ENCODE measurements at places on chromosomes 1 and 21.

DNA sequence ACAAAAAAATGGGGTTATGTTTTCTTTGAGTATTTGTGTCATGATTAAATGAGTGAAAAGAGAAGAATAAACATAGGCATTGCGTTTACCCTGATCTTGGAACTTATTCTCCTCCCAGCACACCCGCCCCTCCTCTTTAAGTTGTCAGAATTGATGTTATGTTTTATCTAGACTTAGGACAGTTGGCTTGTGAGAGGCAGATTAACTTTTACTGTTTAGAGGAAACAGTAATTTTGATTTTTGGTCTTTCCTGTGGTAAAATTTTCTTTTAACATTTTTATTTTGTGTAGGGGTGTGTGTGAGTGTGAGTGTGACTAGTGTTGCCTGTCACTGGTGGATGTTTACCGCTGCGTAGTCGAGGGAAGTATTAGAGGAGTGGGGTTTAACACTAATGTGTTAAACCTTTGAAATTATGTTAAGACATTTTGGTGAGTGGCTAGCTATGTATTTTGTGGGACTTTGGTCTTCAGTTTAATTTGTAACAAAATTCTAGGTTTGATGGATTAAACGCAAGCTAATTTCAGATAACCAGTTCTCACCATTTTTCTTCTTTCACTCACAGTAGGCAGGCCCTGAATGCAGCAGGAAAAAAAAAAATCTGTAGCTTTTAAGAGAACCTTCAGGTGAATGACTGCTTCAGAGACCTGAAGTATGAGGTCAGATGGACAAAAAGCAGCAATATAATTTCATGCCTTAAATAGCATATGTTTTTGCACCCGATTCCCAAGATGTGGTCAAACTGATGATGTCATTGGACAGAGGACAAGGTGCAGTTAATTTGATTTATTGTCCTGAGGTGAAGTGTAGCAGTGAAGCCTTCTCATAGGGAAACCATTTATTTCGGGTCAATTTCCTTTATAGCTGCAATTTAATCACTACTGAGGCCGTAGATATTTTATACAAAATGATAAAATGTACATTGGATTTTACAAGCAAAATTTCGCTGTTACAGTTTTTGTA lies 2.7 kb downstream of the POU2F1 start:
- no peak for DNase-seq

GRCh38 chr1:183780159-183780558 lies 24.8 kb upstream of the RGL1 start:
- no peak for DNase-seq

DNA sequence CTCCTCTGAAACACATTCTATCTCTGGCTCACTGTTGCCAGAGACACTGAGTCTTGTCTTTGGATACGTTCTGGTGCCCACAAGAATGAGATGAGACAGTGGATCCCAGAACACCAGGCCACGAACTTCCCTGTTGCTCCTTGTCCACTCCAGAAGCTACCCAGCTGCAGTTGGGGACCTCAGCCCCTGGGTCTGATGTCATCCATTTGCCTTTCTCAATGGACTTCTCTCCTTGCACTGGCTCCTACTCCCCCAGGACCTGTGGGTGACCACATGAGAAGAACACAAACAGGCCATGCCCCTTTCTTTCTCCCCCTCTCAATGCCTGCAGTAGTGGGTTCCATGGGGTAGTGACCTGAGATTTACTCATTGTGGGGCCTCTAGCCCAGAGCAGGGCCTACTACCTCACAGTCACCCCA lies 5.9 kb downstream of the NBPF1 start:
- DNase-seq: no peak

GRCh38 chr1:173201969-173202368 lies 5.2 kb downstream of the TNFSF4 start:
- DNase-seq: no peak

GRCh38 chr21:43692949-43693348 lies 26.0 kb upstream of the PDXK start:
- DNase-seq: no peak

DNA sequence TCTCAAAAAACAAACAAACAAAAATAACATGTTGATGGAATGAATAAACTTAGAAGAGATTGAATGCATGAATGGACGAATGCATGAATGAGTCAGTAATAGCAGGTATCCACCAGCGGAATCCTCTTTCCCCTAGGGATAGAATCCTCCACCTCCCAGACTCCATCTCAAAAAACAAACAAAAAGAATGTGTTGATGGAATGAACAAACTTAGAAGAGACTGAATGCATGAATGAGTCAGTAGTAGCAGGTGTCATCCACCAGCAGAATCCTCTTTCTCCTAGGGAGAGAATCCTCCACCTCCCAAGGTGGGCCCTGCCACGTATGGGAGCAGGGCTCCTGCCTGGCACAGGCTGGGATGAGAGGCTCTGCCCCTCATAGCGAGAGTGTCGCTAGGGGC lies 26.8 kb upstream of the RNF19B start:
- no peak for DNase-seq

DNA sequence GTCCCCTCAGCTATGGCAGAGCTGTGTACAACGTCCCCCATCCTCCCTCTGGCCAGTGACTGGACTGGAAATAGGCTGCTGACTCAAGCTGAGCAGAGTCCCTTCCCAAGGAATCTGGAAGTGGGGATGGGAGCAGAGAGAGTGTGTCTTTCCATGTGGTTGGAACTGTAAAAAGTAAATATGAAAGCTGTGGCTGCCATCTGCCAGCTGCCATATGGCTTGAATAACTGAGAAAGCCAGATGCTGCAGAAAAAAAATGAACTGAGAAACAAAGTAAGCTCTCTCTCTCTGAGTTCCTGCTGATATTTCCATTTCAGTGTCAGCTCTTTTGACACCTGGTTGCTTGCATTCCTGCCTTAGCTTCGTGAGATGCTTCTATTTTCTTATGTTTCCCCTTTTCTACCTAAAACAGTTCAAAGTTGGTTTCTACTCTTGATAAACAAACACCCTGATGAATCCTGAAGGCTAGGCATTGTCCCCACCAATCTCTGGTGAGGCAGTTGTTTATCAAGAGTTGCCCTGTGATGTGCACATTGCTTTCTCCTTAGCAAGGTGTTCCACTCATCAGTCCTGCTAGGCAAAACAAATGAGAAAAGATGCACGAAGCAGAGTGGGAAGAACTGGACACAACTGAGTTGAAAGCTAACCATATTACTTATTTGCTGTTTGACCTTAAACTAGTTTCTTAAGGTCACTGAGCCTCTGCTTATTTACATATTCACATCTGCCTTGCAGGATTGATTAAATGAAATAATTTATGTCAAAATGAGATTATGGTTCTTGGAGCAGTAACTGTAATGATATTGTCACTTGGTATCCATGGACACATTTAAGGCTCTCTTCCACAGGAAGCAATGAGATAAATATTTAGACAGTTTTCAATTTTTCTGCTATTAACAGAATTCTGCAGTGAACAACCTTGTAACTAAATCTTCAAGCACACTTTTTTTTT lies 16.6 kb upstream of the DR1 start:
- DNase-seq: no peak

- DNase-seq: no peak
These were observed 88.6 kb downstream of the CTH start for GRCh38 chr1:70499695-70500094.

DNA sequence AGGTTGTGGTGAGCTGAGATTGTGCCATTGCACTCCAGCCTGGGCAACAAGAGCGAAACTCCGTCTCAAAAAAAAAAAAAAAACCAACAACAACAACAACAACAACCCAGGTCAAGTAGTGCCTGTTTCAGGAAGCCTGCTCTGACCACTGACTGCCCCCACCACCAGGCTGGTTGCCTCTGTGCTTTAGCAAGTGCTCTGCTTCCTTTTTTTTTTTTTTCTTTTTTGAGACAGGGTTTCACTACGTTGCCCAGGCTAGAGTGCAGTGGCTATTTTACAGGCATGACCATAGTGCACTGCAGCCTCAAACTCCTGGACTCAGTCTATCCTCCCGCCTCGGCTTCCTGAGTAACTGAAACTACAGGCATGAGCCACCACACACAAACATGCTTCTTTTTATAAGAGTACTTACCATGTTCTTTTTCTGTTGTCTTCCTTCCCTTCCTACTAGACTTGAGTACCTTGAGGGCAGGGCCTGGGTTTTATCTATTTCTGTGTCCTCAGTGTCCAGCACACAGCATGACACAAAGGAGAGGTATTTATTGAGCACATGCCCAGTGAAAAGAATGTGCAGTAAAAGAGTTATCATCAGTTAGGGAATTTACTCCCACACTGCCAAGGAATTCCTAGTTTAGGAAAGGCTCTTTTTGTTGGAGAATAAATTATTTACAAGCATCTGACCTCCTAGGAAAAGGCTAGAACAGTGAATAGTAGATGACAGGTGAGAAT lies 9.9 kb upstream of the COA7 start:
- no peak for DNase-seq

- DNase-seq: no peak
These were observed 25.9 kb downstream of the NIPAL3 start for GRCh38 chr1:24441480-24441879.

GRCh38 chr1:75305061-75305460 lies 170.9 kb downstream of the LHX8 start:
- DNase-seq: no peak

- DNase-seq: no peak
These were observed 4.5 kb downstream of the PARP1 start for GRCh38 chr1:226403201-226404034.

GRCh38 chr1:200042552-200043335 lies 15.2 kb downstream of the NR5A2 start:
- DNase-seq: no peak

- no peak for DNase-seq
These were observed 649.6 kb upstream of the PTBP2 start for GRCh38 chr1:96072021-96072420.

GRCh38 chr1:115537415-115537814 lies 104.4 kb upstream of the VANGL1 start:
- DNase-seq: no peak

DNA sequence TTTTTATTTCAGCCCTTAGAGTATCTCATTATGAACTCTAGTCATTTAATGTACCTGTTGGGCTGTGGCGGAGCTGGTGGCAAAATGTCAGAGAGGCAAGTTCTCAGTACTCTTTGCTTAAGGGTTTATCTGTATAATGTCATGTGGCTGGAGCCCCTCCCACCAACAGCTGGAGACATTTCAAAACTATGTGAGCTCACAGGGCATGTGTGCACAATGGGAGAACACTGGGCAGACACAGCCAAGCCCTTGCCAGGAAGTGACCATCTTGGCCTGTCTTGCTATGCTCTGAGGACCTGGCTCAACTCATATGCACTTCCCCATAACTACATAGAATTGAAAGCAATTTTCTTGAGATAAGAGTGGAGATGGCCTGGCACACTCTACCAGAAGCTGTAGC lies 296.4 kb downstream of the PTPRU start:
- DNase-seq: no peak

DNA sequence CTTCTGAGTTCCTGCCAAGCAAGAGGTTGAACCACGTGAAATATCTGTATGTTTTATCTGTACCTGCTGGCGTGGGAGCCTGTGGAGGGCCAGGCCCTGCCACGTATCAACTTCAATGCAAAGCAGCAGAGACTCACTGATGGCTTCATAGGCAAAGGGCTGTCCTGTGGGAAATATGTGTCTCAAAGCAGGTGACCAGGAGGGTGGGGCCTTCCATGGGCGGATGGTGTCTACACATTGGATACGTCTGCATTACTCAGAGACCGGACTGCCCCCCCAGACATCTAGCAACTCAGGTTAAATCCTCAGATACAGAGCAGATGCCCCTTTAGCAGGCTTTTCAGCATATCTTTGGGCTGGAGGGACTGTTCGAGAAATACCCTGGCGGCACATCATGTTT lies 210.8 kb upstream of the C1orf174 start:
- no peak for DNase-seq

DNA sequence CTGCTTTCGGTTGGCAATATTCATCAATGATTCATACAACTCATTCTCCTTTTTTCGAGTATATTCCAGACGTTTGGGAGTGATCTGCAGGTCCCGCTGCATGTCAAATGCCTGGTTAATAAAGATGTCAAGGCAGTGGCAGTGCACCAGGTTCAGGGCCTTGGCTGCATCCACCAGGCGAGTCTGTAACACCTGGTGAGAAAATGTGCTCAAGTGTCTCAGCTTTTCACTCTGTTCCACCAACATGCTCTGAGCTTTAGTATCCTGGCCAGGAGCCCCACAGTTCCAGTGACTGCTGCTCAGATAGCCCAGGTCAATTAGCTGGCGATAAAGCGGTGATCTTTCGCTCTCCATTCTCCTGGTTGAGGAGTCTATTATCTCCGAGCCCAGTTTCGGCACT lies 42.3 kb downstream of the DSTYK start:
- DNase-seq: no peak

DNA sequence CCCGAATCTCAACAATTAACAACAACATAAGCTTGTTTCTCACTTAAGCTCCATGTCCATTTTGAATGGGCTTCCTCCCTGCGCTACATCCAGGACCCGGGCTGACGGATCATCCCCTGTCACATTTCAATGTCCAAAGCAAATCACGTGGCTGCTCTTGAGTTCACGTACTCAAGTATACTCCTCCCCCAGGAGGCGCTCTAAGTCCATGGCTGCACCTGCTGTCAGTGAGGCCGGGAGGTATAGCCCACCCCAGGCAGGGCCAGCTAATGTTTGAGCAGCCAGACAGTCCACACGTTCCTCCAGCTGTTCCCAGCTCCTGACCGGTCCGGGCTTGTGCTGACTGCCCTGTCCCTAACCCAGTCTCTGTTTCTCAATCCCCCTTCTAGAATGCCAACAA lies 220.8 kb downstream of the SLC35F3 start:
- peak; percentile 48 for DNase-seq

DNA sequence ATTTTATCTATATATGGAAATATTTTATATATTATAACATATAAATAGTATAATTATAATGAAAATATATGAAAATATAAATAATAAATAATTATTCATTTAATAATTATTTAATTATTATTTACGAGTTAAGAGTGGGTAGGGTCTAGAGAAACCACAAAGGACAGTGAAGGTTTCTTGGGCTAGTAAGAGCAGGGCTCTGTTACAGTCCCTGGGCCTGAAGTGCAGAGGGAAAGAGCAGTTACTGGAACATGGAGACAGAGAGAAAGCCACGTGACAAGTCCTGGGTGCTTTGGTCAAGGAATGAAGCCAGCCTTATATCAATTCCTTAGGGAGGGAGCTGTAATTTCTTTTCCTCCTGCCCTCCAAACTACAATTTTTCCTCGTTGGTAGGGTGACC lies 117.2 kb upstream of the OLIG2 start:
- DNase-seq: no peak
